ENCODE measurements at places on chromosomes 5 and 9. TPM values are rescaled to one million over a fixed set of nuclear protein-coding genes. Genes with fewer than 3 reads are reported as not detected.

DNA sequence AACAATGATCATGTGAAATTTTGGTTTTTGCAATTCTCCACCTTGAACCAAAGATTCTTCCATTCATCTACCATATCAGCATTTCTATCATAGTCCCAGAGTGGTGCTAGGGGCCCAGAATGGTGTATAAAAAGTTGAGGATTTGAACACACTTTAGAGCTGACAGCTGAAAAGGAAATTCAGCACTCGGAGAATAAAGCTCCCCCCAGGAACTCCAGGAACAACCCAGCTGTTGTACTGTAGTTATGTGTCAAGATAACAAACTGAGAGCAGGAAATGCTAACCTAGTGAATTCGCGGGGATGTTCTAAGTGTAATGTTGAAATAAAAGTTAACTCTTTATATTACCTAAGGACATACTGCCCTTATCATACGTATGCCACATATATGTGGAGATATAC is 216.7 kb downstream of the NFIB start:
- no peak for DNase-seq

GRCh38 chr5:78763659-78764189 is 115.2 kb upstream of the LHFPL2 start:
- no peak for DNase-seq

GRCh38 chr5:158384535-158385481 is 525.9 kb upstream of the CLINT1 start:
- DNase-seq, result no peak

DNA sequence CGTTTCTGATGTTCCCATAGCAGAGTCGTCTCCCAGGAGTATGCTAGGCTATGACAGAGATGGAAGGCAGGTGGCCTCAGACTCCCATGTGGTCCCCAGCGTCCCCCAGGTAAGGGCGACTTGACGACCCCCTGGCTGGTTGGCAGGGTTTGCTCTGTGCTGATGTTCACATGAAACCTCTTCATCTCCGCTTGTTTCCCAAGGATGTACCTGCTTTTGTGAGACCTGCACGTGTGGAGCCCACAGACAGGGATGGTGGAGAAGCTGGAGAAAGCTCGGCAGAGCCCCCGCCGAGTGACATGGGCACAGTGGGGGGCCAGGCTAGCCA is 108.3 kb downstream of the WNK2 start:
- no peak for DNase-seq

GRCh38 chr5:159890141-159890540 is 26.1 kb upstream of the ADRA1B start:
- DNase-seq, result no peak

DNA sequence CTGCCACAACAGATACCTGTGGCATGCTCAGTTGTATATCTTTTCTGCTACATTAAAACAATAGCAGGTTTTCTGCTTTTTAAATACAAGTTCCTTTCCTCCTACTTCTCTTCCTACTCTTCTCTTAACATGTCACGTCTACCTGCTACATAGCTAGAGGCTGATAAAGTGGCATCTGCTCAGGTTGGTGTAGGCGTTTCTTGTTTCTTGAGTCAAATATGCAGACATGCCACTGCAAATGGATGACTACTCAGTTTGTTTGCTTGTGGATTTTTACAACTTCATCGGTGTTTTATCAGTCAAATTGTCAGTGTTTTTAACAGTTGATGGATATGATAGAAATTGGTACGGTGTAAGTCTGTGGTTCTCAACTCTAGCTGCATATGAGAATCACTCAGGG is 525.7 kb downstream of the TLE4 start:
- no peak for DNase-seq

GRCh38 chr9:20941174-20941690 is 90.2 kb downstream of the HACD4 start:
- DNase-seq, result no peak

GRCh38 chr5:89034588-89034987 is 151.6 kb upstream of the MEF2C start:
- DNase-seq, result no peak

DNA sequence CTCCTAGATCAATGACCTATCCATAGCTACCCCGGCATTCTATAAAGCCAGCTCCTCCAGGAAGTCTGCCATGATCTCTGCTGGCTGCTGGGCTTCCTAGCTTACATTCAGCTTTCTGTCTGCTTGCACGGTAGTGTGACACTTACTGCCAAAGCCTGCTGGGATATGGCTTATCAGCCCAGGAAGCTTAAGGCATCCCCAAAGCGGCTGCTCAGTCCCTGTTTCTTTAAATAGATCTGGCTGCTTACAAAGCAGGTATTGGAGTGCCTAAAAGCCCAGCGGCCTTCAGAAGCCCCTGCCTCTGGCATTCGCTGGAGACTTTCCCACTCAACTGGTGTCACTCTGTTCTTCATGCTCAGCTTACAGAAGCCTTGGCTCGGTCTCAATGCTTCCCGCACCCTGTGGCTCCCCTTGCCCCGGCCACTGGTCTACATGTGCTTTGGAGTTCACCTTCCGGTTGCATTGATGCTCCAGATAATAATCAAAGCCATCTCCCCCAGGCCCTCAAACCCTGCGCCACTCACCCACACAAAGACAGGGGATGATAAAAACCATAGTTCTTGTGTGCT is 31.3 kb upstream of the STRBP start:
- DNase-seq, result no peak

- DNase-seq, result no peak
Observed at GRCh38 chr9:32260151-32260862, 124.1 kb upstream of the ACO1 start.

DNA sequence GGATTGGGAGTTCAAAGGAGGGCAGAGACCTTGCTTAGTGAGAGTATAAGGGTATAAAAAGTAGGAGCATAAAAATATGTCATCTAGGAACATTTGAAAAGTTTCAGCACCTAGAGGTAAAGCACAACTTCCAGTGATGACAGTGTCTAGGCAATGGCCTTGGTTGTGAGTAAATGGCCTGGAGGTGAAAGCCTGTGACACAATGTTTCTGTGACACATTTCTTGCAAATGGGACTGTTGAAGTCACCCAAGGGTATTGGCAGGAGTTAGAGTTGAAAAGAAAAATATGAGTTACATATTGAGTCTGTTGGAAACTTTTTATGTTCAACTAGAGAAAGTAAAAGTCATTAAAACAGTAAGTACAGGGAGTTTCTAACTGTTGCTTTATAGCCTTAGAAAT is 14.8 kb downstream of the C5orf47 start:
- DNase-seq, result no peak

DNA sequence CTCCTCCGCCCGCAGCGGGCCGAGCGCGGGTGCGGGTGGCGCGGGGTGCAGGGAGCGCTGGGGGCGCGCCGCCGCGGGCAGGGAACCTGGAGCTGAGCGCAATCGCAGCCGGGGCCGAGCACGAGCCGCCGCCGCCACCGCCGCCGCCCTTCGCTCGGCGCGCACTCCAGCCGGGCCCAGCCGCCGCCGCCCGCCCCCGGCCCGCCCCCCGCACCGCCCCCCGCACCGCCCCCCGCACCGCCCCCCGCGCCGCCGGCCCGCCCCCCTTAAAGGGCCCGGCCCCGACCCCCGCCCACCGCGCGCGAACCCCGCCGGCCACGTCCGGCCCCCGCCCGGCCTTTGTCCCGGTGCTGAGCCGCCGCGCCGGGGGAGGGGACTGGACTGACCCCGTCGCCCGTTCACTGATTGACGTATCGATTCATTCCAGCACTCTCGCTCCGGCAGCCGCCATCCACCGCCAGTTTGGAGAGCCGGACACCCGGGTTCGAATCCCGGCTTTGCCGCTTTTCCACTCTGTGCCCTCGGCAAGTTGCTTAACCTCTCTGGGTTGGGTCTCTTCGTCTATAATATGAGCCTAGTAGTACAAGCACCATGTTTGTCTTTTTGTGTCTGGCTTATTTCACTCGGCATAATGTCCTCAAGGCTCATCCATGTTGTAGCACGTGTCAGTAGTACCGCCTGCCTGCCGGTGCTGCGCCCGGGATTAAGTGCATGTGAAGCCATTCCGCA is at the start of gene SH3PXD2B:
Gene SH3PXD2B (minus strand): TSS at position 168 of the 729 bp plus-strand sequence. CDS start 173 bp downstream, outside the sequence.
- peak; percentile 79 for DNase-seq

DNA sequence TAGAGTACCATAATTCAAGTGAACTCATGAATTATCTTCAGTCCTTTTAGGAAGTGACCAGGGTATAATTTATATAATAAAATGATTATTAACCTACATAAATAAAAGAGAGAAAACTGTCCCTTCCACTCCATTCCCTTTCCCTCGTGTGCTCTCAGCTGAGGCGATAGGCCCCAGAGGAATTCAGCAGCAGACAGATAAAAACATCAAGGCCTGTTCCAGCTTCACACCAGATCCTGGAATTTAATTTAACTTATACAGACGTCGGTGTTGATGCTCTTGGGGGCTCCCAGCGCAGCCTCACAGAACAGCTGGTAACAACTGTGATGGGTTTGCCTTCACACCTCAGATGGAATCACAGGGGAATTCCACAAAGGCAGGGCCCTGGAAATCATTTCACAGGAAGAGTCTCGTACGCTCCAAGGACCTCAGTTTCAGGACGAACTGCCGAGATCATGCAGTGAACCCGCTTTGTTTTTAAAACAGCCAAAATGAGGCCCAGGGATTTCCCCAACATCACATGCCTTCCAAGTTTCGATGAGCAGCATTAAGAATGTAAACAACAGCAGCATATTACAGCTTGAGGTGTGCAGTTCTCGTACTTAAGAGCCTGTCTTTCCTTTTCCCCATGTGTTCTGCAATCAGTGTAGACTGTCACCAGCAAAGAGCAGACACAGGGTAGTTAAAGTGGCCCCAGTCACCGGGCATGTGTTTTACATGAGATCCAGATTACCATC is 73.6 kb upstream of the ALDH1B1 start:
- no peak for DNase-seq

TTC16 gene
- 0.16 TPM for total RNA-seq

PCDHGA4 gene
- total RNA-seq, result 15.6 TPM

POLR3G gene
- total RNA-seq, result 0.97 TPM

IL13 gene
- total RNA-seq, result not detected

CAMK2A gene
- 22.7 TPM for total RNA-seq

ACER2 gene
- 4.1 TPM for total RNA-seq

OR1N2 gene
- not detected for total RNA-seq

DDX4 gene
- total RNA-seq, result not detected
